ENCODE measurements at places on chromosomes 4 and X.
A peak's percentile ranks its signal among the peaks of the same experiment; 100 is the strongest.

DNA sequence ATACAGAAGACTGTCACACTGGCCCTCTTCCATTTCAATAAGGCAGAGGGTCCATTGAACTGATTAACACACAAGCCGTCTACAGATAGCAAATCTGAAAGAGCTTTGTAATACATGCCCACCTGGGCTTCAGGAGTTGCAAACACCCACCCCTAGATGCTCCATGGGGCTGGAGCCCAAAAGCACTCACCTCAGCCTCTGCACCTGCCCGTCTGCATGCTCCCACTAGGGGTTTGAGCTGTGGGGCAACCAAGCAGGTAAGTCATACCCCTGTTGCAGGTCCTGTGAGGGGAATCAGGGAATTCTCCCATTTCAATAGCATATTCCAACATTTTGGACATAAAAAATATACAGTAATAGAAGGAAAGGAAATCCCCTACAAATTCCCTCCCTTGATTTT is 243.0 kb upstream of the KCNIP4 start:
- no peak for DNase-seq

DNA sequence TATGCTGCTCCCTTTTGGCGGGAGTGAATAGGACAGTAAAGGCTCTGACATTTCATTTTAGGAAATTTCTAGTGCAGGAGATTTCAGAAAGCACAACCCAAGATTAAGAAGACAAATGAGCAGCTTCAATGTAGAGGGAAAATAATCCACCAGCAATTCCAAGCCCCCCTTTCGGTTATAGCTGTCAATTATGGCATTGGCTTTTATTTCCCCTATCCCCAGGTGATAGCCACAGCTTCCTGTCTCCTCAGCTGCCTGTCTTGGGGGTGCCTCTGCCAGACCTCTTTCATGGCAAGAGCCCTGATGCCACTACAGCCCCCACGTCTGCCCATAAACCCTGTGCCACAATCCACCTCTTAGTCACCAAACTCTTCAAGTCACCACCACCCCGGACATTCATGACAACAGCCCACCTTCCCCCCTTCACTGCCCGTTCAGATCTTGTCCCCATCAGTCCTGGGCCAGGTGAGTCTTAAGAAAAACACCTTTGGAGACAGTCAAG is 48.4 kb upstream of the CLNK start:
- no peak for DNase-seq

- no peak for DNase-seq
These were observed 281.3 kb downstream of the C4orf33 start for GRCh38 chr4:129377131-129377845.

- peak; percentile 8 for DNase-seq
These were observed 260.2 kb downstream of the IL1RAPL1 start for GRCh38 chrX:28847423-28847822.

GRCh38 chr4:183398298-183399125 is 45.9 kb upstream of the CDKN2AIP start:
- peak; percentile 65 for DNase-seq

GRCh38 chr4:116926631-116927295 is 158.6 kb downstream of the TRAM1L1 start:
- DNase-seq = no peak

- DNase-seq = no peak
These were observed 39.6 kb downstream of the NUDT11 start for GRCh38 chrX:51456814-51457213.

GRCh38 chr4:17941731-17942130 is 79.8 kb downstream of the LCORL start:
- DNase-seq = no peak

DNA sequence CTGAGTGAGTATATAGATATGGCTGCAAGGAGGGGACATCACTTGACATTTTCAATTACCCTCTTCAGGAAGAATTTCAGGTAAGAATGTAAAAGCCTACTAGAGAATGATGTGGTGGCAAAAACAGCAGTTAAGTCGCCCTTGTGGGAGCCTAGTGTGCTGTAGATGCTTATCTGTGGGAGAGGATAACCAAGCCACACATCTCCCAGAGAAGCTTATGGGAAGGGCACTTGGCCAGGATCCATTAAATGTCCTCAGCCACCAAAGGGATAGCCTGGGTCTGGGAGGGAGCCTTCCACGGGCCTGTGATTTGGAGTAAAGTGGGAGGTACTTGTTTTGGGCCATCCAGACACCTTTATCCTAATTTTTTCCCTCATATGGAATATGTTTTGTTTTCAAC is 41.3 kb upstream of the BCLAF3 start:
- no peak for DNase-seq

DNA sequence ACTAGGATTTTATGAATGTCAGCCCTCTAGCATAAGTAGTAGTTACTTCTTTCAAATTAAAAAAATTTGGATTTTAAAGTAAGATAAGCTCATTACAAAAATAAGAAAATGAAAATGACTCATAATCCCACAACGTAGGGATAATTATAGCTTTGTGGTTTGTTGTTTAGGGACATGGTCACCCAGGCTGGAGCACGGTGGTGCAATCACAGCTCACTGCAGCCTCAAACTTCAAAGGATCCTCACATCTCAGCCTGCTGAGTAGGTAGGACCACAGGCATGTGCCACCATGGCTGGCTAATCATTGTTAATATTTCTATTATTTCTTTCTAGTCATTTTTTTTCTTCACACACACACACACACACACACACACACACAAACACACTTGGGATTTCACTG is 57.6 kb downstream of the PLAC1 start:
- peak; percentile 74 for DNase-seq

DNA sequence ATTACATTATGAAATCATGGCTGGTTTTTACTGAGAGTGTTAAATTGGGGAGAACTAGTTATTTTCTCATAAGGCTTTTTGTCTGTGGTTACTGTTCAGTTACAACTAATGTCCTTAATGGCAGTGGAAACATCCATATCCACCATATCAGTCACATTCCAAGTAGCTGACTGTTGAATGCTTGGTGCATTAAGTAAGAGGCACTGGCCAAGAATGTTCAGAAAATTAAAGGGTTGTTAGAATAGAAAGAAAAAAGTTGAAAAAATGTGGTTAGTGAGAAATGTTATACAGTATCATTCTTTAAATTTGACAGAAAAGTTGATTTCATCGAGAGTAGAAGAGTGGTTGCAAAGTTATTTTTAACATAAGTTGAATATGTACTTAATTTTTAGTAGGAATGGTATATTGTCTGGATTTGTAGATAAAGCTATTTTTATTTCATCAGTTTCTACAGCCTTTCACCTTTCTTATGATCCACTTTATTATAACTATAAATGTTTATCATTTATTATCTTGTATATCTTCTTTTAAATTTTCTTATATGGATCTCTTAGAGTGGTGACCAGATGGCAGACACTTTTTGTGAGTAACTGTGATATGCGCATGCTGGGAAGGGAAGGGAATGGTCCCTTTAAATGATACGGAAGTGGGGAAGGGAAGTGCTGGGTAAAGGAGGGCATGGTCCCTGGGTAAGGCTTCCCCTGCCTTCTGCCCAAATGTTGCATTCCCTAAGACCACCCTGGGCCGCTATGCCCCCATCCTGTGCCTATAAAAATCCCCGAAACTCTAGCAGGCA is 2407.1 kb downstream of the ARAP2 start:
- peak; percentile 80 for DNase-seq

- no peak for DNase-seq
These were observed 105.1 kb upstream of the CPEB2 start for GRCh38 chr4:14897217-14897616.

DNA sequence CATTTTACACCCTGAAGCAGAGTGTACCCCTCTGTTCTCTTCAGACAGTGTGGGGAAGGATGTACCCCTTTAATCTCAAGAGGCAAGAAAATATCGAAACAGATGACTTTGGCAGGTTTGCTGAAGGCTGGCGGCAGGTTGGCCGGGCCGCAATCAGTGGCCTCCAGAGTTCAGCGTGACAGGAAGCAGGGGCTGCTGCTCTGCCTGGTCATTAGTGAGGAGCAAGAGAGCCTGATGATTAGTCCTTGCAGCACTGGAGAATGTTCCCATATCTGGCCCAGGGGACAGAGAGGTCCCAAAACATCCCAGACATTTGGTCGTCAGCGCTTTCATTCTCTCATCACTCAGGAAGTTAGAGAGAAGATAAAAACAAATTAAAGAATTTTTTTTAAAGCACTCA is 352.8 kb downstream of the SPRY1 start:
- no peak for DNase-seq

- DNase-seq = no peak
These were observed 32.1 kb downstream of the UBE2K start for GRCh38 chr4:39730072-39730471.

DNA sequence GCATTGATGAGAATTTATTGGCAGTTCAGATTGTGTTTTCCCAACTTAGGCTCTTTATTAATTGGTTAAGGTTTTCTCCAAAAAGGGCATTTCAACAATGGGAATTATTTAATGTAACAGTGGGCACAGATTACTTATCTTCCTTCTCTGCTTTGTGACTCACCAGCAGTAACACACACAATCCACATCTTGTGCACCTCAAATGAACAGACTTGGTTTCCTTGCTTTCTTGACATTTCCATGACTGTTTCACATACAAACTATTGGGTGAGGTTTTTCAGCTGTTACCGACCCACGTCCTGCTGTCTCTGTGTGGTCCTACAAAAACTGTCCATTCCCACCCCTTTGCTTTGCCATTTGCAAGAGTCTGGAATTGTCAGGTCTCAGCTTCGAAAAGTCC is 38.1 kb downstream of the CCNI start:
- DNase-seq = no peak

DNA sequence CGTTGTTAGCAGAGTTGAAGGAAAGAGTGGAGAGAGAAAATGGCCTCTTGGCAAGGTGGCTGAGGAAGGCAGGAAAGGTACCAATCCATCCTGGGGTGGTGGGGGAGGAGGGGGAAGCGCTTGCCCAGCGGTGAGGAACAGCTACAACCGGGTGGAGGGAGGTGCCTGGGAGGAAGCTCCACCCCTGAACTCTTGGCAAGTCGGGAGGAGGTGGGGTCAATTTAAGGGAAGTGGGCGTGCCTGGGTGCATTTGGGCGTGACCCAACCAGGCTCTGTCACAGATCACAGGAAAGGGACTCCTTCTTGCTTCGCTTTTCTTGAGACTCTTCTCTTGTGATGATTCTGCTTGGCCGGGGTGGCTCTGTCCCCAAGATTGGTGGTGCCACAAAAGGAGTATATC is 41.7 kb downstream of the BCORL1 start:
- peak; percentile 39 for DNase-seq

- DNase-seq = no peak
These were observed 3.2 kb downstream of the LRRC66 start for GRCh38 chr4:52016981-52017380.

DNA sequence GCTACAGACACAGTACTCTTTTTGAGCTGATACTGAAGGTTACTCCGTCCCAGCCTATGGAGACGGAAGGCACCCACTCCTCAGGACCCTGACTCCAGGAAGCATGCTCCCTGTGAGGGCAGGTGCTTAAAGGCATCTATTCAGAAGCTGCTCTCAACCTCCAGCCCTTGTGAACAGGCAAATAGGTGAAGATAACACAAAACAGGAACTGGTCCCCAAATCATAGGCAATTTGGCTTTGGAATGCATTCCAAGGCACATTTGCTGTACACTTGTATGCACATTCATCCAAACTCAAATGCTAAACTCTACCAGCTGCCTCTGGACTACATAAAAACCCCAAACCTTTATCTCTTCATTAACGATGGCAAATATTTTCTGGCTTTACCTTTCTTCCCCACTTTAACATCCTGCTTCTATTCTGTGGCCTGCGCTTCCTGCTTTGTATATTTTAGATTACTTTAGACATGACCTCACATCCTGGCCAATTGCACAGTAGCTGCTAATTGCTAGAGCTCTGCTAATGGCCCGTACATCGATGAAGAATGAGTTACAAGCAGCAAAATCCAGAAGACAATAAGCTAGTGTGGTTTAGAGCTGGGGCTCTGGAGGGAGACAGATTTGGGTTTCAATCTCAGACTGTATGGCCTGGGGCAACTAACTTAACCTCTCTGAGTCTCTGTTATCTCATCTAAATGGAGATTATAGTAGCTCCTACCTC is 3.2 kb downstream of the SEL1L3 start:
- DNase-seq = peak; percentile 78

- no peak for DNase-seq
These were observed 104.7 kb downstream of the MGST2 start for GRCh38 chr4:139770361-139770760.

GRCh38 chr4:37936889-37937498 is 23.2 kb upstream of the PTTG2 start:
- no peak for DNase-seq

DNA sequence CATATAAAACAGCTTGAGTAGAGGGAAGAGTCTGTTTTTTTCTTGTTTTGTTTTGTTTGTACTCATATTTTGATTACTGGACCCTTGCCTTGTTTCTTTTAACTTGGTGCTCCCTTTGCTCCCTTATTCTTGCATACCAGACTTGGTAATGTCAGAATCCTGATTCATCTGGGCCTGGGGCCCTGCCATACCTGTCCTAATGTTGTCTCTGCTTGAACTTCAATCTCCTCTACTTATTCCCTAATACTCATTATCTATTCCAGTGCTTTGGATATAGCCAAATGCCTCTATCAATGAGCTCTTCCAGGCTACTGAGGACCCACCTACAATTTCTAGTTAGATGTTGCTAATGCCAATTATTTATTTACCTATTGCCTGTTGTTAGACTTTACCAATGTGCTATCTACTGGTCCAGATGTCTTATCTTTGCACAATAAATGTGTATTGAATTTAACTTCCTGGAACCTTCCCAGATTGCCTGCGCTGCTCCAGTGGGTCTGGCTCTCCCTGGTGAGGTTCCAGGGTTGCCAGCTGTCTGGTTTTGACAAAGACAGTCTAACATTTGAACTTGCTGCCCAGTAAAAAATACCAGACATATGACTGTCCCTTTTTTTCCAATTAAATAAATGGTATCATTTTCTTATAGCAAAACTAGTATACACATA is 64.4 kb upstream of the ACSL4 start:
- DNase-seq = no peak

DNA sequence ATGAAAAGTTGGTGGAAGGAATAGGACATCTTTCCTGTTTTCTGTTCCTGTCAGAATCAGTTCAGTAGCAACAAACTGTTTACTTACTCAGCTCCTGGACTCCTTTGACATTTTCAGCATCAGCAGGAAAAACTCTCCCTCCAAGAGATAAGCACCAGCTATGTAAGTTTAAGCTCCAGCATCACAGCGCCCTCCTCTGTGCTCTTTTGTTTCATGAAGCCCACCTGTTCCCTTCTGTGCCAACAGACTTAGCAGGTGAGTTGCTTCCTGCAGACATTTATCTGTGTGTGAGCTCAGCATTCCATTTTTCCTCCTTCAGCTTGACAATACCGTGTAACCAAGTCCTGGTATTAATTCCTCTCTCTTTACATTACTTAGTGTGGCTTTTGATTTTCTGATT is 644.1 kb upstream of the AGA start:
- DNase-seq = no peak

- no peak for DNase-seq
These were observed 51.1 kb downstream of the LEF1 start for GRCh38 chr4:108117418-108118182.

DNA sequence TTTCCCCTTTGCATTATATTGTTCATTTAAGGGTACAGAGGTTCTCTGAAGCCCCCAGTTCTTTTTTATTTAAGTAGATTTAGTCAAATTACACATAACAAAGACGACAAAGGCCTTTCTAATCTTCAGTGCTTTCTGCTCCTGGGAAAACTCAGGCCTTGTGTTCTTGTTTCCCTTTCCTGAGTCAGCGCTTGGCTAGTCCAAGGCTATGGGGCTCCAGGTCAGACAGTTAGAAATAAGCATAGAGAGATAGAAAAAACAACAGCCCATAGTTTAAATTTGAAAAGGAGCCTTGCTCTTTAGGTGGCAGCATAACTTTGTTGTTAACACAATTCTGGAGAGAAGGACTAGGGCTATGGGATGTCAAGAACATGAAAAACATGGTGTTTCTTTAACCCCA is 97.3 kb downstream of the PPP1R2C start:
- DNase-seq = peak; percentile 11

All from H4 (cell line).